ENCODE measurements at places on chromosomes 3 and 15. TPM values are rescaled to one million over a fixed set of nuclear protein-coding genes. Genes with fewer than 3 reads are reported as not detected.

The TUSC7 gene
- total RNA-seq, result not detected

The EXD1 gene
- total RNA-seq, result not detected

The ERICH6 gene
- total RNA-seq, result 0.29 TPM

The REC114 gene
- not detected for total RNA-seq

The RASL12 gene
- total RNA-seq, result 4.7 TPM

The BDH1 gene
- 4.6 TPM for total RNA-seq

Measured in mesenteric fat pad (tissue), 1 donor.